ENCODE measurements at places on chromosomes 7 and 10.

DNA sequence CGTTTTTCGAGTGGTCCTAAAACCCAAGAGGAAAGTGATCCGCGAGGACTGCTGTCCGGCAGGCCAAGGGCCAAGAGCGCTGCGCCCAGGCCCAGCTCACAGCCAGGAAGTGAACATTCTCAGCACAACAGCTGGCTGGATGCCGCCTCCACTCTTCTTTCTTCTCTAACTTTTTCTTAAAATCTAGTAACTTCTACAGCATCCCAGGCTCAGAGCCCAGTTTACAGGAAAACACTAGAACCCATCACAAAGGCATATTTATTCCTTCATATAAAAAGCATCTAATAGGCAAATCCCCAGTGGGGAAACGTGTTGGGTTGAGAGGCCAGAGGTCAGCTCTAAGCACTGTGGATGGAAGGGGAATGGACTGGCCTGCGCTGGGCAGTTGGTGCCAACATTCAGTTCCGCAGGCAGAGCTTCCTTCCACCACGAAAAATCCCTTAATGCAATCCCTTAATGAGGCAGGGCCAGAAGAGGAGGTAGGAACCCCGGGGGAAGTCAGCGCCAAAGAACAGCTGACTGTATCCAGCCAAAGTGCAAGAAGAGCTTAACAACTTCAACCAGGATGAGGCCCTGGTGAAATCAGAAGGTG lies 74.8 kb downstream of the ZRANB1 start:
- no peak for DNase-seq

GRCh38 chr7:158371856-158372255 lies 215.8 kb downstream of the PTPRN2 start:
- DNase-seq = no peak

DNA sequence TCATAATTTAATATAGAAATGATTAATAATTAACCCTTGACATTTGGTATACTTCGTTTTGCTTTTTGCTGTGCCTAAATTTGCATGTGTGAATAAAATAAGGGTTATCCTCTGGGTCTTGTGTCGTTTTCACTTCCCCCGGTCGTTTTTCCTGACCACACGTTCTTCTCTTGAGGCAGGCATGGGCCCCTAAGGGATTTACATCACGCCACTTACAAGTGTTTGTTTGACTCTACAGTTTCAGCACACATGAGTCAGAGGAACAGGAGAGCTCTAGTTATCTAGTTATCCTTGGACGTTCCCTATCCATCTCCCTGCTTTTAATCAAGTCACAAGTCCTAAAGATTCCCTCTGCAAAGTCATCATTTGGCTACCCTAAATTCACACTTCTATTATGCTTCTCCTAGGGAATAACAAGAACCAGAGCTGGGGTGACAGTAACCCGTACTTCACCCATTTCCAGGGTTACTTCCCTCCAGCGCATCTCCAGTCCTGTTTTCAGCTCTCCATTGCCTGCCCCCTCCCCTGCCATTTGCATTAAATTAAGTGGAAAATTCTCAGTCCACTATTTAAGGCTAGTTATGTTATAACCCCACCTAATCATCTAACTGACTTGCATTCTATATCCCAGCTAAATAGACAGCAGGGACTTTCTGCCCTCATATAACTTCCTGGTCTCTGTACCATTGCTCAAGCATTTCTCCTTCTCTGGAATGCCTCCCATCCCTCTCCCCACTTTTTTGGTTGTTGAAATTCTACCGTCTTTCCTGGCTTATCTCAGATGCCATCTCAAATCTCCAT lies 206.9 kb downstream of the PTEN start:
- no peak for DNase-seq

DNA sequence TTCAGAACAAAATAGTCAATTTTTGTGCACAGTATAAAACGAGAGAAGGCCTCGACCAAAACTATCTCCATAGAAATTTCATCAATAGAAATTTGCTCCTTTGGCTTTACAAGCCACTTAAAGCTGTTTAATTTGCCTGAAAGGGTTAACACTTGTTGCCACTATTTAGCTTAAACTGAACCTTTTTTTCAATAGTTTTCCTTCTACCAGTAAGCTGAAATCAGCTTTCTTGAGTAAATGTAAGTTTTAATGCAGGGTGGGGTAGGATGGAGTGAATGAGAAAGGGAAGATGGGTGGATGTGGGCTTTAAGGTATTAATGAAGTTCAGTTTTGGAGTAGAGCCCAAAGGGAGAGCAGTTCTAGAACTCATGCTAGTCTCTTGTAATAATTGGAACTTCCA lies 39.5 kb downstream of the ARL4A start:
- no peak for DNase-seq

DNA sequence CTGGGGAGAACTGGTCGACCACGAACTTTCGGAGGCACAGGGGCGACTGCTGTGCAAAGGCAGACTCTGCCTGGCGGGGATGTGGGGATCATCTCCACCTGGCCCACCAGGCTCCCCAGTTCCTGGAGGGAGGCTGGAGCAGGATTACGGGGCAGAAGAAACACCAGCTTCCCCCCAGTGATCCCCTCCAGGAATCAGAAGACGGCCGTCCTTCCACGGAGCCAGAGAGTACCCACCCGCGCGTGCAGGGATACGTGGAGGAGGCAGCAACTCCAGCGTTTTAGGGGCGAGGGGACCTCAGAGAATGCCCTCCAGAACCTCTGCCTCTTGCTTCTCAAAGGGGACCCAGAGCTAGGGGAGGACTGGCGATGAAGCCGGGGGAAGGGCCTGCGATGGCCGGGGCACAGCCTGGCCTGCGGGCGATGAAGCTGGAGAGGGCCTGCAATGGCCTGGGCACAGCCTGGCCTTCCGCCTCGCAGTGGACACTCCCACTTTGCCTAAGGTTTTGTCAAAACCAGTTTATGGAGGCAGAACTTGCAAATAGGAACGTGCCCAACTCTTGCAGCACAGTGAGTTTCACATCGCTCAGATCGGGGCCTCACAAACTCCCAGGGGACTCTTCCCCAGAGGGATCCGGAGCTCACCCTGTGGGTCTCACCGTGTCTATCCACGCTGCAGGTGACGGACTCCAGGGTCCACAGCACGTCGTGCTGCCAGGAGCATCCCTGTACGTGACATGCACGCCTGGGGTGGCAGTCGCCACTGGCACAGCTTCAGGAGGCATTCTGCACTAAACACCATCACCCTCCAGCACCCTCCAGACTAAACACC lies 77.9 kb upstream of the PDGFA start:
- DNase-seq = no peak

GRCh38 chr10:70758757-70759514 lies 26.2 kb downstream of the TBATA start:
- DNase-seq = peak; percentile 67

DNA sequence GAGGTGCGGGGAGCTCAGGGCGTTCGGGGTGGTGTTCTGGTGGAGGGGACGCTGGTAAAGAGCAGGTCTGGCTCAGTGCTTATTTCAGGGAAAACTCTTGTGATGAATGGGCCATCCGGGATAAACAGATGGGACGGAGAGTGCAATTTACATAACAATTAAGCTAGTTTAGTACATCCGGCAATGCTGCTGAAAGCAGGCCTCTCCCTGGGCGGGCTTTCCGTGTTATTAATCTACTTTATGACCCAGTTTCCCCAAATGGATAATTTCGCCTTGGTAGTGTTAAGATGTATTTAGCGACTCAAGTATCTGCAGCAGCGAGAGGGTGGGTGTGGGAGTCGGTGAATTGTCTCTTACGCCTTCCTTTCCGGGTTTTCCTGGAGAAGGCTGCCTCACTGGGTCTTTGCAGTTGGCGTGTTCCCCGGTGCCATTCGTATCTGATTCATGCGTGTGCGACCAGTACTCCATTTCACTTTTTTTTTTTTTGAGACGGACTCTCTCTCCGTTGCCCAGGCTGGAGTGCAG lies 25.2 kb downstream of the FOXK1 start:
- no peak for DNase-seq

DNA sequence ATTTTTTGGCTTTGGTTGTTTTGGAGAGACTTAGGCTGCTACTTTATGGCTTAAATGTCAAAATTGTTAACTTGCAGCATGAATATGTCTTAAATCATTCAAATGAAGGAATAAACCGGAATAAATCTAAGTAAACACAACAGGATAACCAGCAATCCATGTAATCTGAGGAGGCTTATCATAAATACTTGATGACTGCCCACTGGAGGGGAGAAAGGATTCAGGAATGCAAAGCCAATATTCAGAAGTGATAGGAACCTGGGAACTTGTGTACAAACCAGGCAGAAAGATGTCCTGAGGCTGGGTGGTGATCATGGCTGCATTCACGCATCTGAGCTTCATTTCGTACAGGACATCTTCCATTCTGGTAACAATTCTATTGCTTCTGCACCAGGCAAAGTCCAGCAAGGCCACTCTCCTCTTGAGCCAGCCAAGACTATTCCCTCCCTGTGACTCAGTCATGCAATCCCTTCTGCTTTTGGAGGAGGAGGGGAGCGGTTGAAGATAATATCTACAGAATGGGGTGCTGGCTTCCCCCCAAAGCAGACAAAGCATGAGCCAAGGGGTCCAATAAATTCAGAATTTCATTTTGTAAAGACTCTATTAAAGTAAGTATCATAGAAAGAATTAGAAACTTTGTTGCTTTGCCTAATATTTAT lies 374.5 kb downstream of the PHTF2 start:
- DNase-seq = no peak

DNA sequence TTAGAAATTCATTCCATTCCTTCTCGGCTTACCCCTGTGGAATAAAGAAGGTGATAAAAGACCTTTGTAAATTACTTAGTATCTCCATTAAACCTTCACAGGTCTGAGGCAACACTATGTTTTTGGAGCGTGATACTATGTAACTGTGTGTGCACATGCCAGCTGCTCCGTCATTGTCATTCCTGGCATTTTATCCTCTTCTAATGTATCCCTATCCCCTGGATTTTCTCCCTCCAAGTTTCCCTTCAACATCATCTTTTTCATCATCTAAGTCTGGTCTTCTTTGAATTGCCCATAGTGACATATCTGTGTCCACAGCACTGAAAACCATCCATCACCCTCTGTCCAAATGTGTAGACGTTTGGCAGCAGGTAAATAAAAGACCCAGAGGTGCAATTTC lies 125.7 kb downstream of the TEX36 start:
- no peak for DNase-seq

GRCh38 chr10:60524541-60524940 lies 134.9 kb upstream of the ANK3 start:
- no peak for DNase-seq

GRCh38 chr7:149500201-149500600 lies 2.6 kb upstream of the ZNF746 start:
- DNase-seq = no peak

DNA sequence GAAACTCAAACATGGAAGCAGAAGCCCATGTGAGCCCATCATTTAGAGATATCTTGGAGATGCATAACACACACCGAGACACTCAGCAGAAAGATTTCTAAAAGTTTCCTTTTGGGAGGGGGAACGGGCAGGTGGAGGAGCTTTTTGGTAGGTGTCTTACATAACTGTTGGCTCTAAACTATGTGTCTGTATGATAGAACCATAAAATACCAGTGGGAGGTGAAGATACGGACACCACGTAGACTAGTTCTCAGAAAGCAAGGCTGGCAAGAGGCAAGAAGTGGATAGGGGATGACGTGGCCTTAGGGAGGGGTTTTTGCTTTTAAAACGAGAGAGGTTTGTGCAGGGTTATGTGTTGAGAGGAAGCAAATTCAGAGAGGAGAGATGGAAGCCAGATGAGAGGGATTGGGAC lies 36.5 kb downstream of the IL15RA start:
- DNase-seq = no peak

DNA sequence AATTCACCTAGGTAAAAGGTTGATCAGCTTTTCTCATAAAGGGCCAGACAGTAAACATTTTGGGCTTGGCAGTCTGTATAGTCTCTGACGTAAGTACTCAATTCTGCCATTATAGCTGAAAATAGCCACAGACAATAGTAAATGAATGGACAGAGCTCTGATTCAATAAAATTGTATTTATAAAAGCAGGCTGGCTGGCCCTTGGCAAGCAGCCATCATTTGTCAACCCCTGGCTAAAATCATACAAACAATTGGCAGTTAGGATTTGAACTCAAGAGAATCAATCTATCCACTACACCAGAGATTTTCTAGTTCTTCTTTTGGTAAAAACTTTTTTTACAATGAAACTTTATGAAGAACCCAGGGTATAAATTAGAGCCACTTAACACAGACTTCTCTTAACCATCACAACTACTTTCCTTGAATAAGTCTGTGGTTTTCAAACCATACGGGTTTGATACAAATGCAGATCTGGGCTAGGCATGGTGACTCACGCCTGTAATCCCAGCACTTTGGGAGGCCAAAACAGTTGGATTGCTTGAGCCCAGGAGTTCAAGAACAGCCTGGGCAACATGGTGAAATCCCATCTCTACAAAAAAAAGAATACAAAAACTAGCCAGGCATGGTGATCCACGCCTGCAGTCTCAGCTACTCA lies 124.5 kb downstream of the SLC16A9 start:
- no peak for DNase-seq

DNA sequence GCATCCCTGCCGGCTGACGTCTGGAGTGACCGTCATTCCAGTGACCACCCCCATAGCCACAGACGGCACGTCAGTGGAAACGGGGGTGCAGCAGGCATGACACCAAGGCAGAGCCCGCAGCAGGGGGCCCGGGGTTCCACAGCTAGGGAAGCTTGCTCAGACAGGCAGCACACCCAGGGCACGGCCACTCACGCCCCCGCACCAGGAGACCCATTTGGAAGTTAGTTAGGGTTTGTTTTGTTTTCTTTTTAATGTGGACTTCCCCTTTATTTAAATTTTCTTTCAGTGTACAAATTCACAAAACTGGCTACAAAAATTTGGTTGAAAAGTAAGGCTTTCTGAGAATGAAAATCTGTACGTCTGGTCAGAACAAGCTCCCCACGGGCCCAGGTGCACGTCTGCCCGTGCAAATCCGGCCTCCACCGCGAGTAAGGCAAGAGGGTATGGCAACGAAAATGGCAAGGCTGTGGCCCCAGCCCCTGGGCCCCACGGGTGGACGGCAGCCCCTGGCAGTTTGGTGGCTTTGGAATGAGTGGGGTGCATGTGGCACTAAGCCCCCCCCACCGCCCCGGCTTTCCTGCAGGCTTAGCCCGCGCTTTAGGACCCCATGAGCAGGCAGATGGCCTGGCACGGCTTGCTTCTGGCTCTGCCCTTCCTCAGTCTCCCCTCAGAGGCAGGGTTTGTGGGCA lies 124.2 kb downstream of the FAM53B start:
- no peak for DNase-seq

DNA sequence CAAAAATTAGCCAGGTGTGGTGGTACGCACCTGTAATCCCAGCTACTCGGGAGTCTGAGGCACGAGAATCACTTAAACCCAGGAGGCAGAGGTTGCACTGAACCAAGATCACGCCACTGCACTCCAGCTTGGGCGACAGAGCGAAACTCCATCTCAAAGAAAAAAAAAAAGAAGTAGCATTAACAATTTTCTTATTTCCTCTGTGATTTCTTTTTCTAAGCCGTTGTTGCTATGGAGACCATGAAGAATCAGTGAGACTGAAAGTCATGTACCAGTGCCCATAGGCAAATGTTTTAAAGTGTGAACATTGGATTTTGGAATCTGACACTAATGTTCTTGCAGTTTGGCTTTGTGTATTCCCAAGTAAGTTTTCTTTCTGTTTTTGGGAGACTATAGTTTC lies 18.4 kb upstream of the MAP3K8 start:
- DNase-seq = no peak
